Activated CD4-positive, alpha-beta T cell treated with anti-CD3 and anti-CD28 coated beads, Interleukin-2, Interleukin-6, amounts not matched to agents 100 ng/mL and 50 ng/mL, durations not matched to agents 16 hours and 8 hours (primary cell): ENCODE measurements at places on chromosomes 3 and 15.

DNA sequence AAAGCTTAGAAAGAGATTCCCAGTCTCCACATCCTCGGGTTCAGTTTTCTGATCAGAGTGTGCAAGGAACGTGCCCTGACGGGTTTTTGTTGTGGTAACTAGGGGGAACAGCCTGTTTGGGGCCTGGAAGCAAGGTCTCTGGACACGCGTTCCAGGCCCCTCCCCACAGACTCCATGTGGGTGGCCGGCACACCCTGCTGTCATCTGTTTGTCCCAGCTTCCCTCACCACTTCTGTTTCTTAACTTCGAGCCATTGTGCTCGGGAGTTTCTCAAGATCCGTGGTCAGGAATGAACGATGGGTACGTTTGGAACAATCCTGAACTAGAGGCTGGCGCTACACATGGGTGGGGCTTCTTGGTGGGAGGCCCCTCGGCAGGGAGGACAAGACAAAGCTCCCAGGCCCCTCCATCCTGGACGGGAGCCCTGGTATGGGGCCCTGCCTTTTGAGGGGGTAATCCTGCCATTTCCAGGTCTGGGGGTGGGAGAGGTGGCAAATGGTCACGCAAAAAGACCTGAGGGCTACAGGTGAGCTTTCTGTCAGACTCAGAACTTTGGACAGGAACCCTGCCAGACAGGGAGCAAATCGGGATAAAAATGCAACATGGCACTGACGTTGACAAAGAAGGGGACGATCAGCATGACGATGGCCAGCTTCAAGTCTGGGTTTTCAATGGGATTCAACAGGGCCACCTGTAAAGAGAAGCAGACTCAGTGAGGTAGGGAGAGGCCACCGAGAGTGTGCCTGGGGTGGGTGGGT lies 8.5 kb upstream of the MUSTN1 start:
- no peak for DNase-seq

- DNase-seq, result no peak
Measured at GRCh38 chr3:87949189-87949878, 109.5 kb downstream of the CGGBP1 start.

- DNase-seq, result no peak
Measured at GRCh38 chr3:179526989-179527391, 35.7 kb upstream of the ACTL6A start.

DNA sequence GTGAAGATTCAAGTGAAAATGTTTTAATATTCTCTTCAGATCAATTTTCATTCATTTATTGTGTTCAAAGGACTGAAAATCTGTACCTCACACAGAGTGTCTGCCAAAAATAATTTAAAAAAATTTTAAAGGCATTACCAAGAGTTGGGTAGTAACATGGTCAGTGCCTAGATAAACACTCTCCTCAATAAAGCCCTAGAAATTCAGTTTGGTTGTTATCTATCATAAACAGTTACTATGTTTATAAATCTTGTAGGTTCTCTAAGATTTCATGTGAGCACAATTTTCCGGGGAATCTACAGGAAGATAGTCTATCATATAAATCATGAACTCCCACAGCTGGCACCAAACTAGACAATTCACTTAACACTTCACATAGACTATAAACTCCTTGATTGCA lies 128.6 kb downstream of the GSK3B start:
- DNase-seq, result no peak
